ENCODE measurements at places on chromosomes 5 and 9.

DNA sequence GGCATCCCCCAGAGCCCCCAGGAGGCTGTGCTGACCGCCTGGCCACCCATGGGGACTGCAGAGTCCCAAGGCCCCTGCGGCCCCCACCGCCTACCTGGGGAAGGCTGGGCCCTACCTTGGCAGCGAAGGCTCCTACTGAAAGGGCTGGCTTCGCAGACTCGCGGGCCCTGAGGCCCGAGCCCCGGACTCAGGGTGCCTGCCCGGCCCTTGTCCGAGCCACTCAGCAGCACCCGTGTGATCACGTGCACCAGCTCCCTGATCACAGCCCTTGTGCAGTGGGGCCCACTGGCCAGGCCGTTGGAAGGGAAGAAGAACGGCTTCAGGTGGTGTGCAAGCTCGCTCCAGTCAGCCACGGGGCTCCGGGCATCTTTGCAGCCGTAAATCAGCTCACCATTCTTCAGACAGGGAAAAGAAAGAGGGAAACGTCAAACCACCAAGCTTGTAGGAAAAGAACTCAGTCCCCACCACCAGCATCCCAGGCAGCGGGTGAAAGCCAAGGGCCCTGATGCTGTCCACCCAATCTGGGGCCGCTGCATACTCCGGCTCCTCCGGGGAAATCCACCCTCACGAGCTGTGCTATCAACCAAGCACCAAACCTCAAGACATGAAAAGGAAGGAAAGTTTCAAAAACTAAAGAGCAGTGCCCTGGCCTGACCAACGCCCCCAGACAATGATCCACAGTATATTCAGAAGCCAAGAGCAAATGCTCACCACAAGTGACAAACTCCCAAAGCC, 31.9 kb downstream of the IPPK start:
- DNase-seq = no peak

DNA sequence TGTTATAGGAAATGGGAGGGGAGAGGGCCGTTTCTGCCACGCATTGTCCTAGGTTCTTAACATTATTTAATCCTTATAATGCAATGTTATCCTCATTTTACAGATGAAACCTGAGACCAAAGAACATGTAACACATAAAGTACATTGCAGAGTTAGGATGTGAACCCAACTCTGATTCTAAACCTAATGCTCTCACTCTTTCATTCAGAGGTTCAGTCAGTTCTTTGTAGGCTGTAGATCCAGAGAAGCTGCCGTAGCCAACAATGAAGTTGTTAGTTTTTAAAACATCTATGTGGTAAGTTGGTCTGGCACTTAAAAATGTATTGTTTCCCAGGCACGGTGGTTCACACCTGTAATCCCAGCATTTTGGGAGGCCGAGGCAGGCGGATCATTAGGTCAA, 10.5 kb upstream of the PSMD5 start:
- no peak for DNase-seq

DNA sequence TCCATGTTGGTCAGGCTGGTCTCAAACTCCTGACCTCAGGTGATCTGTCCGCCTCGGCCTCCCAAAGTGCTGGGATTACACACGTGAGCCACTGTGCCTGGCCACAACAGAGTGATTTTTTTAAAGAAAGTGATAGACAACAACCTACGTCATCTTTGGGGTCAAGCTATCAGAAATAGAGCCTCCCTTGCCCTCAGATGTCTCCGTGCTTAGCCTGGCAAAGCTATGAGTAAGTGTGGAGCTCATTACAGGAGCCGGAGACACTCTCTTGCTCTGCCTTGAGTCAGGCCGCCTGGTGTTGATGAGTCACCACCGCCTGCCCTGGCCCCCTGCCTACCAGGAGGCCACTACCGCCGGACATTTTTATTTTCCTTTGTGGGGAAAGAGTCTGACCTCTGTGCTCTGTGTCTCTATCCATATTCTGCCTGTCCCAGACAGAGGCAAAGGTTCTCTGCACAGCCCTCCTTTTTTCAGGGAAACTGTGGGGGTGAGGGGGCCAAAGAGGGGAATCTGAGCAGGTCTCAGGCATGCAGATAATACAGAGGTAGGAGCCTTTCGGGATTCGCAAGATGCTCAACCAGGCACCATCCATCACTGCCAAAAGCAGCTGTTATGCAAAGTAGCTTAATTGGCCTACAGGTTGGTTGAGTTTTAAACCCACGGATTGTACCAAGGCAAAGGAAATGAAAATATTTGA, 123.7 kb upstream of the CPEB4 start:
- no peak for DNase-seq

DNA sequence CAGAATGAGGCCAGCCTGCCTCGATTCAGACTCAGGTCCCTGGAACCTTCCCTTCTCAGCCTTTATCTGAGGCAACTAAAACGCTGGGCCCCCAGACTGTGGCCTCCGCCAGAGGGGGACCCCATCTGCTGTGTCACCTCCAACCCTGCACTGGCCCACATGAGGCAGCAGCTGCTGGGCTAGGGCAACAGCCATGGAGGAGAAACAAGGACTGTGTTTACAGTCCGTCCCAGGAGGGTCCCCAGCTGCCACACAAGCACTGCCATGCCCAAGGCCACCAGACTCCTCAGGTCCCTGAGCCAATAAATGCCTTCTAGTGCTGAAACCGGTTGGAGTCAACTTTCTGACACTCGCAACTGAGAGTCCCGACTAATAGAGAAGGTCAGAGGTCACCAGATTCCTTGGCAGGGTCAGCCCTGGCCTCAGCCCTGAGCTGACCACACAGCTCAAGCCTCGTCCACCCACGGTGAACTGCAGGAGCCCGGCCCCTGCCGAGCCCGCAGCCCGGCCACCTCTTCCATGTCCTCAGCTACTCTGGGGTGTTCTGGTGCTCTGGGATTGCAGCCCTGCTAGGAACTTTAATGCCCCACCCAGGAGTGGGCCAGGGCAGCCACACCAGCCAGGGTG, 77.0 kb downstream of the ZNF354C start:
- DNase-seq = no peak

DNA sequence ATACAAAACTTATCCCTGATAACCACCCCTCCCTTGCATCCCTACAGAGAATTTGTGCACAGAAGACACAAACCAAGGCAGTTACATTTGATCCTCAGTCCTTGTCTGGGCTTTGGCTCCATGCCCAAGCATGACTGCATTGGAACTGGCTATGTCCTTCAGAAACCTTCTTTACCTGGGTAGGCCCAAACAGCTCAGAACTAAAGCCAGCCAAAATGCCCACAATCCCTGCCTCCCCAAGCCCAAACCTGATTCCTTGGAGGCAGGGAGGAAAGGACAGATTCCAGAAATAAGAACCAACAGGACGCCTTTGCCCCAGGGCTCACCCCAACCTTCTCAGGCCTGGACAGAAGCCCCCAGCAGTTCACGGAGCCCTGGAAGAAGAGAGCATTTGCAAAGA, 8.2 kb downstream of the IL17B start:
- DNase-seq = no peak

DNA sequence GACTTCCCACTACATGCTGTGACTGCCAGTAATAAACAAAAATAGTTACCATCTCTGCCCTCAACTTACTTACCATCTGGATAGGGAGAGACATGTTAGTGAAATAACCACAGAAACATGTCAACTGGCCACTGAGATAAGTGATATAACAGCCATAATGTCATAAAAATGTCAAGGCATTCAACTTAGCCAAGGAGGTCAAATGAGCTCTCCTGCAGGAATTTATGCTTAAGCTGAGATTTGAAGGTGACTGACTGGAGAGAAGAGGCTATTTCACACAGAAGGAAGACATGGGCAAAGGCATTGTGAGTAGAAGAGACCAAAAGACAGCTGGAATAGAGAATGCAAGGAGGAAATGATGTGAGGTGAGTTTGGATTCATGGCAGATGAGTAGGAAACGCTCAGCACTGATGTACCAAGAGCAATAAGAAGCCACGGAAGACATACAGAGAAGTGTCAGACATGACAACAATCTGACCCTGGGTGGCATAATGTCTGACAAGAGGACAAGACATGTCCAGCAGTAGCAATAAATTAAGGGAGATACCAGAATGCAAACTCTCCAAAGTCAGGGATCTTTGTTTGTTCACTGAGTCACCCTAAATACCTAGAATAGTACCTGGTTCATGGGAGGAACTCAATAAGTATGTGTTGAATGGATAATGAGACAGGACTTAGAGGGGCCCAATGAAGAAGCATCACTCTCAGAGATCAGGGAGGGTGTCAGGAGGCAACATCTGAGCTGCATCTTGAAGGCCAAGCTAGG, 318.8 kb downstream of the ACTL7B start:
- no peak for DNase-seq

DNA sequence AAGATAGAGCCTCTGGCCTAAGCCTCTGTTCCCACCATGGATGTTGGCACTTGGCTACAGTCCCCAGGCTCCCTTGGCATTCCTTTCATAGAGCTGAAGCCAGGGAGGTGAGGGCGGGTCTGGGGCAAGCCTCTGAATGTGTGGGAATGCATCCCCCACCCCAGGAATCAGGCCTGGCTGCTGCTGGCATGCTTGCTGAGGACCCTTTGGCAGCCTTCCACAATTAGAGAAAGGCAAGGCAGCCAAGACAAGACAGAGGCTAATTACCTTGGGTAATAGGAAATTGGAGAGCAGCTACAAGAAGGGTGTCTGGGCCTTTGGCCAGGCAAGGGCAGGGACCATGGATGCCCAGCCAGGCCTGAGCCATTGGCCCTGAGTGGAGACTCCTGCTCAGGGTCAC, 204.4 kb upstream of the TRIM32 start:
- DNase-seq = no peak

- no peak for DNase-seq
Measured at GRCh38 chr5:100406640-100407039, 128.5 kb upstream of the FAM174A start.

DNA sequence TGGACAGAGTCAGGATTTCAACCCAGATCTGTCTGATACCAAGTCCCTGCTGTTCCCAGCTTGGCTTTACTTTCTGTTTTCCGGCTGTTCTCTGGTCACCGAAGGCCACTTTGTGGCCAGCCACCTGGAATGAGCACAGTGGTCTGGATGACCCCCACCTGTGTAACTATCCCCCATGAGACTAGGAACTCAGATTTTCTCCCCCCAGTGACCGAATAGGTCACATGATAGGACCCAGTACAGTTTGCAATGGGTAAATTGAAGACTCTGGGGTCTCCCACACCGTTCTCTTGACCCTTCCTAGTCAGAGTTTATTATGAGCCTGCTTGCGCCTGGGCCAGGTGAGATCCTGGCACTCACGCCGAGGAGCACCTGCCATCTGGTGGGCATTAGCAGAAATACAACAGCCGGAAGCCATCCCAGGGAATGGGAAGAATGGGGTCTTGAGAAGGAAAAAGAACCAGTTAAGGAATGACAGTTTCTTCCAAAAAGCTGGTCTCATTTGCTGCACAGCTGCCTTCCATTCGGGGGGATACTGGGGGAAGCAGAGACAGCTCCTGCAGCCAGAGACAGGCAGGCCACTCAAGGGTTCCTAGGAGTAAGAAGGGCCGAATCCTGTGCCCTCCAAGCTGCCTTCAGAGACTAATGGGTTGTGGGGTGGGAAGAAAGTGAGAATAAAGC, 7.1 kb downstream of the PHYHD1 start:
- DNase-seq = peak; percentile 42

DNA sequence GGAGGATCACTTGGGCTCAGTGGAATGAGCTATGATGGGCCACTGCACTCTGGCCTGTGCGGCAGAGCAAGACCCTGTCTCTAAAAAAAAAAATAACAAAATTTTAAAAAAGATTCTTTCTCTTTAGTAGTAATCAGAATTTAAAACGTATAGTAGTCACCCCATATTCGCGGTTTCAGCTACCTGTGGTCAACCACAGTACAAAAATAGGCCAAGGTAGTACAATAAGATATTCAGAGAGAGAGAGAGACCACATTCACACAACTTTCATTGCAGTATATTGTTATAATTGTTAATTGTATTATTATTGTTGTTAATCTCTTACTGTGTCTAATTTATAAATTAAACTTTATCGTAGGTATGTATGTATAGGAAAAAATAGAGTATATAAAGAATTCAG, 18.7 kb downstream of the INIP start:
- DNase-seq = no peak

GRCh38 chr9:87382900-87383299, 114.8 kb upstream of the DAPK1 start:
- DNase-seq = no peak

All from naive B cell (primary cell).